Colonic mucosa (tissue), 4 donors: ENCODE measurements at places on chromosomes 1 and 21. TPM values are rescaled to one million over a fixed set of nuclear protein-coding genes. Genes with fewer than 3 reads are reported as not detected.

HFM1 gene
- total RNA-seq: not detected

CNN3 gene
- 117 TPM for total RNA-seq

G0S2 gene
- total RNA-seq: 24.7 TPM

IL19 gene
- not detected for total RNA-seq

EXO1 gene
- total RNA-seq: 5.1 TPM

TNFAIP8L2 gene
- 0.72 TPM for total RNA-seq

DNAH14 gene
- total RNA-seq: 7.5 TPM

A3GALT2 gene
- not detected for total RNA-seq

GRCh38 chr1:167774710-167775109 is 52.9 kb downstream of the MPZL1 start:
- no peak for DNase-seq

- DNase-seq: peak; percentile 23
These were observed 577 bp downstream of the RAB3GAP2 start for GRCh38 chr1:220271706-220272046.

GRCh38 chr1:24472527-24473251 is 29.9 kb upstream of the RCAN3 start:
- no peak for DNase-seq

DNA sequence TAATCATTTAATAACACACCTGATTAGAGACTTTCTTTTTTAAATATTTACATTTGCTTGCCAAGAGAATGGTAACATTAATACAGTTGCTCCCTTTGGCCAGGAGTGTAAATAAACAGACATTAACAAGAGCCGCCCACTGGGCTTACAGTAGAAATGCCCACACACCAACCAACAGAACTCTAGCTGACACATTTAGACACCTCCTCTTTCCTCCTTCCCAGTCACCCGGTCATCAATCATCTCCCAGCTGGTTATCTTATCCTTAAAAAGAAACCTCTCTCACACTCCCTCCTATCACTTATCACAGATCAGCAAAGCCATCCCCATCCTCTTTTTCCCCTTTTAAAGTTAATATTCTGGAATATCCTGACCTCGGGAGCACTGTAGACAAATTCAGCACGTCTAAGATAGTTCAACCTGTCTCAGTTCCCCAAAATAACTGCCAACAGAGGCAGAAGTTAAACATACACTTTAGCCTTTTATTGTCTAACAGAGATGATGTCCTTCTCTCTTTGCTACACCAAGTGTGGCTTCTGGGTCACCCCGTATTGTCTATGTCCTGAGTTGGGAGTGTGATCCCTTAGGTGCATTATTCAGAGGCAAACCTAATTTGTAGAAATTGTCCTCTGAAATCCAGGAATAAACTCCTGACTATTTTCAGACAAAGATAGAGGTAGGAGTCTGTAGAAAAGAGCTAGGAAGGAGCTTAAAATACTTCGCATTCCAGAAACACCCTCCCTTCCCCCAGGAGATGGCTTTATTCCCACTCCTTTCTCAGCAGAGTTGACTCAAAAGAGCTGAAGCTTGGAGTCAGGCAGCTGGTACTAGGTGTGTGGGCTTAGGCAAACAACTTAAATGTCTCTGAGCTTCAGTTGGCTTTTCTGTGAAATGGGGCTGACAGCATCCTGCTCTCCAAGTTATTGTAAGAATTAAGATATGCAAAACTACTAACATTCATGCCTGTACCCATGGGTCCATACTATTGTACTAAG is 8.8 kb downstream of the MYCL start:
- no peak for DNase-seq

GRCh38 chr21:34865400-34866241 is 183.5 kb downstream of the RUNX1 start:
- peak; percentile 64 for DNase-seq

DNA sequence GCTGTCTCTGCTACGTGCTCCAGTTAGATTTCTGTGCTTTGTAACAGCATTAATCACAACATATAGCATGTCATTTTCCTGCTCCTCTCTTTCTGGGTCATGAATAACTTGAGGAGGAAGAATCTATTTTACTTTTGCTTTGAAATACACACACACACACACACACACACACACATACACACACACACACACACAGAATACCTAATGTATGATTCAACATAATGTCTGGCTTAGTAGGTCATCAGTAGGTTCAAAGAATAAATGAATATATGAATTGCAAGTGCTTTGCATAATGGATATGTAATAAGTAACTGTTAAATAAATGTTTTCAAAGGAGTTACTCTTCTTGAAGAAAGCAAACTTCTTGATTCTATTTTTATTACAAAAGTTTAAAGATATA is 249.0 kb downstream of the PDE4B start:
- DNase-seq: no peak

DNA sequence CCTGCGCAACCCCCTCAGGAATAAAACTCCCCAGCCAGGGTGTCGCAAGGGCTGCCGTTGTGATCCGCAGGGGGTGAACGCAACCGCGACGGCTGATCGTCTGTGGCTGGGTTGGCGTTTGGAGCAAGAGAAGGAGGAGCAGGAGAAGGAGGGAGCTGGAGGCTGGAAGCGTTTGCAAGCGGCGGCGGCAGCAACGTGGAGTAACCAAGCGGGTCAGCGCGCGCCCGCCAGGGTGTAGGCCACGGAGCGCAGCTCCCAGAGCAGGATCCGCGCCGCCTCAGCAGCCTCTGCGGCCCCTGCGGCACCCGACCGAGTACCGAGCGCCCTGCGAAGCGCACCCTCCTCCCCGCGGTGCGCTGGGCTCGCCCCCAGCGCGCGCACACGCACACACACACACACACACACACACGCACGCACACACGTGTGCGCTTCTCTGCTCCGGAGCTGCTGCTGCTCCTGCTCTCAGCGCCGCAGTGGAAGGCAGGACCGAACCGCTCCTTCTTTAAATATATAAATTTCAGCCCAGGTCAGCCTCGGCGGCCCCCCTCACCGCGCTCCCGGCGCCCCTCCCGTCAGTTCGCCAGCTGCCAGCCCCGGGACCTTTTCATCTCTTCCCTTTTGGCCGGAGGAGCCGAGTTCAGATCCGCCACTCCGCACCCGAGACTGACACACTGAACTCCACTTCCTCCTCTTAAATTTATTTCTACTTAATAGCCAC is 696 bp downstream of the TGFB2 start:
- DNase-seq: peak; percentile 30

GRCh38 chr1:205947024-205947423 is 3.8 kb upstream of the SLC26A9 start:
- DNase-seq: no peak

DNA sequence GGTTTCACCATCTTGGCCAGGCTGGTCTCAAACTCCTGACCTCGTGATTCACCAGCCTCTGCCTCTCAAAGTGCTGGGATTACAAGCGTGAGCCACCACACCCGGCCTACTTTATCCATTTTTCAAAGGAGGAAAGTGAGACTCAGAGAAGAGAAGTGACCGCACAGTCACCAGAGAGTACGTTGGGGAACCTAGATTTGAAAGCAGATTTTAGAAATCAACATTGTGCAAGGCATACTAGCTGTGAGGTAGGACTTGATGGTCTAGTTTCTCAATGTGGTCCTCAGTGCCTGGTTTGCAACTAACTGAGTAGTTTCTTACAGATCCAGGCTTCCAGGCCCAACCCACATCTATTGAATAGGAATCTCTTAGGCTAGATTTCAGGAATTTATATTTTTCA is 1.7 kb upstream of the PRCC start:
- DNase-seq: no peak

DNA sequence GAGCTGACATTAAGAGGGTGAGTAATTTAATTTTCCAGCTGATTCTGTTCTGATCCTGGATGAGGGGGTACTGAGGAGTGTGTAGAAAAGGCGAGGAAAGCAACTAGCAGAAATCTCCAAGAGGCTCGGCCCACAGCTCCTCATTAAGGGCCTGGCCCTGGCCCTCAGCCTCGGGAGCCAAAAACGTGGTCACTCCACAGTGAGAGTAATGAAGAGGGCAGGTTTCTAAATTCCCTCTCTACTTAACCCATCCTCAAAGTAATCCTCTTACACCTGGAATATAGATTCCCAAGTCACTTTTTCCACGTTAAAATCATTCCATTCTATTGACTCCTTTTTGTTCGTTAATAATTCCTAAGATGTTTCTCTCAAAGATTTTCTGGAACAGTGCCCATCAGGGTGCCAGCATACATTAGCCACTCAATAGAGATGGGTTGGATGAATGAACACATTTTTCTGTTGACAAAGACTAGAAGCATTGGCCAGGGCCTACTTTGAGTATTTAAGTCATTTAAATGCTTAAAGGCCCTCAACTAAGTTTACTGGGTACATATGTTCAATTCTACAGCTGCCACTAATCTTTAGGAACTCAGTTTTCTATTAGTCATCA is 1.1 kb upstream of the COL11A1 start:
- no peak for DNase-seq

DNA sequence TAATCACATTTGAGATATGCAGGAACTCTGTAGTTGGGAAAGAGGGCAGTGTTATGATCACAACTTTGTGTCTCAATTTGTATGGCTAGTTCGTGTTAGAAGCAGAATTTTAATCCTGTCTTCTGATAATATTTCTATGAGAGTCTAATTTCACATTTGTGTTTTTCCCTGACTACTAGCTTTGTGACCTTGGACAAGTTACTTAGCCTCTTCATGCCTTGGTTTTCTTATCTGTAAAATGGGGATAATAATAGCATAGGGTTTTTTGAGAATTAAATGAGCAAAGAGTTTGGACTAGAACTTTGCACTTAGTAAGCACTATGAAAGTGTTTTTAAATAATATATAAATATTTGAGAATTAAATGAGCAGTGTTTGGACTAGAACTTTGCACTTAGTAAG is 24.9 kb upstream of the SCAF4 start:
- DNase-seq: no peak

GRCh38 chr1:204255966-204256365 is 42.2 kb upstream of the GOLT1A start:
- DNase-seq: no peak

DNA sequence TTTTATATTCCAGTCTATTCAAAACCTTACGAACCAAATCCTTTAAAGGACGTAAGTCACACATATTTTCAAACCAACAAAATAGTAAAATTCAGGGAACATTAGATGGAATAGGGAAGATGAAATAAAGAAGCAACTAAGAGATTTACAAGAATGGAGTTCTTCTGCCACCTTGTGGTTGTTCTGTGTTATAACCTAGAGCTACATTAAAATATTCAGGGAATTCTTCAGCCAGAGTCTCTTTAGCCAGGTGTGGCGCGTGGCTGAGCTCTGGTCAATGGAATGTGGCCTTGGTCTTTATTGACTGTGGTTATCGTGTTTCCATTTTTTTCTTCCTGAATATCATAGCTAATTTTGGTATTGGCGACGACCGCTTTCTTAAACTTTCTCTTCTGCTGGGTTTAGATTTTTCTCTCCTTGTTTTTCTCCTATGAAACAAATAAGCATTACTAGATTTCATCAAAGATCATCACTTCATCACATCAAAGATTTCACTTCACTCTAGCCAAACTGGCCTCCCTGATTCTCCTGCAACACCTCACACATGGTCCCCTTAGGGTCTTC is 221.3 kb downstream of the MRPL39 start:
- DNase-seq: no peak

GRCh38 chr1:17255336-17255735 is 6.4 kb downstream of the PADI3 start:
- peak; percentile 42 for DNase-seq

DNA sequence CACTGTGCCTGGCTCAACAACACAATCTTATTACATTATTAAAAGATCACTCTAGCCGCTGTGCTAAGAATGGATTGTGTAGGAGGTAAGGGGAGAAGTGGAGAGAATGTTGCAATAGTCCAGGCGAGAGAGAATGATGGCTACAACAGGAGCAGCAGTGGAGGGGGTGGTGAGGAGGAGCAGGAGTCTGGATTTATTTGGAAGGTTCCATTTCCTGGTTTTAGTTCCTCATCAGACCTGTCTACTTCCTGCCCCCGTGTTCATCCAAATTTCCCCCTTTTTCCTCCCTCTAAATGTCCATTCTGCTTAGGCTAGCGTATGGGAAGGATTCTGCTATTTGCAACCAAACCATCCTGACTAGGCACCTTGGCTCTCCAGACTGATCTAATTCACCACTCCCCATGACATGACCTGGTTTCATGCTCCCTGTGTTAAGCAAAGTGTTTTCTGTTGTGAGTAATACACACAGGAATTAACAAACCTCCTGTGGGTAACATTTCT is 35.1 kb upstream of the EYA3 start:
- no peak for DNase-seq

DNA sequence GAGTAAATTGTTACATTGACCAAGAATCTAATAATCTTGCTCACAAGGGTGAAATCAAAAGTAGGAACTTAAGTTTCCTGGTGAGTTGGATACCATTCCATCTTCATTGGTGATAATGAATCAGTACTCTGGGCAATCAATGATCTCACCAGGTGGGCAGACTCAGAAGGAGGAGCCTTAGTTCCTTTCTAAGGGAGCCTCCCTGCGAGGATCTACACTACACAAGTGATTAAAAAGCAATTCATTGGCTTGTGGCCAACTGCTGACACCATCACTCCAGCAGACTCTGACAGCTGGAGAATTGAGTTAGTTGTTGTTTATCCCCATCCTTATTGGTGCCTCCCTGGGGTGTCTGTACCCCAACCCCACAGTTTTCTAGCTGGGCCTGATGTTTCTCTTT is 84.1 kb upstream of the VANGL1 start:
- no peak for DNase-seq

DNA sequence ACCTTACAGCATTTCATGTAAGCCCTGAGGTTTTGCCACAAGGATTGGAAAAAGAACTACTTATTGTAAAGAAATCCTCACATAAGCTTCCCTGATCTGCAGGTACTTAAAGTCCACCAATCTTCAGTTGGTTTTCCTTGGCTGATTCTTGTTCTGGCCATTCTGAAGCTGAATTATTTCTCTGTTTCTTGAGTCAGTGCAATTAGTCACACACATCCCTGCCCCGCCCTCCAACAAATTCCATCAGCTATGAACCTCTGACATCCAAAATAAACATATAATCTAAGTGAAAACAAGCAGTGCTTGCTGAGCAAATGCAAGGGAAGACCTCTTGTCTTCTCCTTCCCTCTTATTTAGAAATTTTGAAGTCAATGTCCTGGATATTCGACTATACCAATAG is 8.2 kb upstream of the FNDC7 start:
- no peak for DNase-seq

GRCh38 chr1:201493757-201494617 is 12.9 kb downstream of the CSRP1 start:
- no peak for DNase-seq

- no peak for DNase-seq
These were observed 25.9 kb upstream of the RCAN1 start for GRCh38 chr21:34640858-34641257.

- DNase-seq: no peak
These were observed 13.9 kb downstream of the DDX20 start for GRCh38 chr1:111769517-111770146.
